Vagina (tissue), 2 donors: ENCODE measurements at places on chromosomes 16 and 17.

DNA sequence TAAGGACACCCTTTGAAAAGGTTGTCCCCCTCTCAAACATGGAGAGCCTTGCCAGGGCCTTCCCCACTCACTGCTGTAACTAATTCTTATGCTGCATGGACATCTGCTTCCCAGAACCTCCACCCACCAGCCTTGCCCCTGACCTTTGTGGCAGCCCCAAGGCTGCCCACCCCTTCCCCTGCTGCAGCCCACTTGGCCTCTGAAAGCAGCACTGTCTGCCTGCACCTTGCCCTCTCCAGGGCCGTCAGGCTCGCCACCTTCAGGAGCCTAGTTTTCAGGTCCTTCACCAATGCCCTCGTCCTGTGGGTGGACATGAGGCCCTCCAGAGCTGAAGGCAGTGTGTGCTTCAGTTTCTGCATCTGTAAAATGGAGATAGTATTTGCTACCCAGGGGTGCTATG lies 2.7 kb upstream of the CORO1A start:
- DNase-seq = no peak

DNA sequence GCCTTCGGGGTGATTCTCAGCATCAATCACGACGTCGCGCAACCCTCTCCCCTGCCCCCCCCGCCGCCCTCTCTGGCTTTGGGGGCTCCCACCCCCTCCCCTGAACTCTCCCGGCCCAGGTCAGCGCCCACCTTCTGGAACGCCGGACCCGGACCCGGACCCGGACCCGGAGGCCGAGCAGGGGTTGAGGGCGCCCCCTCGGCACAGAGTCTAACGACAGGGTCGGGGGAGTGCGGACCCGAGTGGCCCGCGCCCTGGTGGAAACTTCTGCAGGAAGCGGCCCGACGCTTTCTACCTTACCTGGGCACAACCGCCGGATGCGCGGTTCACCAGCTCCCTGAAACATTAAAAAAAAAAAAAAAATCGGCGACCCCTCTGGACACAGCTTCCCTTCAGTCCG lies 16.2 kb downstream of the SALL1 start:
- DNase-seq = no peak

DNA sequence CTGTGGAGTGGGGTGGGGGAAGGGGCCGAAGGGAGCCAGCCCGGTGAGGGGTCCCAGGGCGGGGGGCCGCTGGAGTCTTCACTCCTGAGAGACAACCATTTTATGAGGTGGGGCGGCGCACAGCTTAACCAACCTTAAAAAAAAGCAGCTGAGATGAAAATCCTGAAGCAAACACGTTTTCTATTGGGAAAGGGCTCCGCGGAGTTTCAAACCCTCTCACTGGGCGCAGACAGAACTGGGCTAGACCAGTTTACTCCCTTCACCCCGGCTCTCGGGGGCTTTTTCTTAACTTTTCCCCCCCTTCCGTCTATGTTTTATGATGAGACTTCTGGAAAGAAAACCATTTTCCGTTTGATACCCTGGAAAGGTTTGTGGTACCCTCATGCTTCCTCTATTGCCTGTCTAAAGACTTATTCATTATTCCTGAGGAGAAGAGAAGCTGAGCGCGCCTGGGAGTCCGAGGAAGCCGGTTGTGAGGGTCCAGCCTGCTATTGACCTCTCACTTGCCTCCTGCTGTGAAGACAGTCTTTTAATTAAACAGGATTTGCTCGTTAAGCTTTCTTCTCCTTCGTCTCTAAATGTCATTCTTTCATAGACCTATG lies 482 bp upstream of the SSH2 start:
- peak; percentile 86 for DNase-seq

DNA sequence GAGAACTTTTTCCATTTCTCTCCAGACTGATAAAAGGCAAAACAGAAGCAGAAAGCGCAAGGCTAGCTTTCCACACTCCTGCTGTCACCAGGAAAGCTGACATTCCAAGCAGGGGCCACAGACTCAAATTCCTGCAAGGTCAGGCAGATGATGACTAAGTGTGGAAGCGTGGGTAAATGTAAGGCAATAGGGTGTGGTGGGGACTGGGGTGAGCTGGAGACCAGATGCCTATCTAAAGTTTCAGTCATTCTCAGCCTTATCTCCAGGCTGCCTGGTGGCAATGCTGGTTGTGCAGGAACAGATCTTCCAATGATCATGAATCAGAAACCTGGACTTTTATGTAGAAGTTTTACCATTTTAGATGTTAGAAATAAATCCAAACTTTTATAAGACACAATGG lies 224.1 kb downstream of the GSG1L start:
- no peak for DNase-seq

- DNase-seq = no peak
Observed at GRCh38 chr17:48725288-48726064, 2.5 kb downstream of the PRAC2 start.

GRCh38 chr17:5758651-5759050 lies 174.3 kb upstream of the NLRP1 start:
- no peak for DNase-seq

DNA sequence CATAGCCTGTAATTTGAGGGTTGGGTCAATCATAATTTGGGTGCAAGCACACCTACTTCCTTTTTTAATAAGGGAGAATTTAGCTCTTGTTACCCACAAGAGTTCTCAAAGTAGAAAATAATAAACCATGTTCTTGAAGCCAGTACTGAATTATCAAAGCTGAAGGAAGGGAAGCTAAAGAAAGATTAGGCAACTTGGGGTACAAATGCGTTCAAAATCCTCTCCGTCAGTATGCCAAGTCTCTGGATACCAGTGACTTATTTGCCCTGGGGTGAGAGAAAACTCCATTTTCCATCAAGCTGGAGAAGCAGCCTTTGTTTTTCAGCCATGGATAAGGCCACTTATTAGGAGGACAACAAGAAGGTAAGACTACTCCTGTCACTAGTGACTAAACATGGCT lies 23.5 kb upstream of the DHRS13 start:
- no peak for DNase-seq

DNA sequence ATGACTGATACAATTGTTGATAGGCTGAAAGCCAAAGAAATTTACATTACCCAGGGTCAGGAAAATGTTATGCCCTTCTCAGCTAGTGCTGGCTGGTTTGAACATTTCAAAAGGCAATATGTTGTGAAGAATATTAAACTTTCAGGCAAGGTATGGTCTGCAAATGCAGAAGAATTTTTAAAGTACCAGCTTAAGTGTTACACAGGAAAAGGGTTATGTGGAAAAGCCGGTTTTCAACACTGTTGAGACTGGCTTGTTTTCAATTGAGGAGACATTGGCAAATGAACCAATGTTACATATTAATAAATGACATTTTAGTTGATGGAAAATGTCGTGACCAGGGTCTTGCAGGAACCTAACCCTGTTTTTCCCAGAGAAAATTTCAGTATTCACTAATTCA lies 215.8 kb upstream of the TBX2 start:
- no peak for DNase-seq

GRCh38 chr17:80696456-80696855 lies 151.8 kb downstream of the RPTOR start:
- no peak for DNase-seq

GRCh38 chr17:62859146-62859545 lies 51.0 kb upstream of the MARCHF10 start:
- DNase-seq = peak; percentile 54

GRCh38 chr16:80540516-80541305 lies at the start of gene DYNLRB2:
Gene DYNLRB2 (plus strand): TSS chr16:80540993. CDS start chr16:80541077, 84 bp downstream.
- peak; percentile 98 for DNase-seq

DNA sequence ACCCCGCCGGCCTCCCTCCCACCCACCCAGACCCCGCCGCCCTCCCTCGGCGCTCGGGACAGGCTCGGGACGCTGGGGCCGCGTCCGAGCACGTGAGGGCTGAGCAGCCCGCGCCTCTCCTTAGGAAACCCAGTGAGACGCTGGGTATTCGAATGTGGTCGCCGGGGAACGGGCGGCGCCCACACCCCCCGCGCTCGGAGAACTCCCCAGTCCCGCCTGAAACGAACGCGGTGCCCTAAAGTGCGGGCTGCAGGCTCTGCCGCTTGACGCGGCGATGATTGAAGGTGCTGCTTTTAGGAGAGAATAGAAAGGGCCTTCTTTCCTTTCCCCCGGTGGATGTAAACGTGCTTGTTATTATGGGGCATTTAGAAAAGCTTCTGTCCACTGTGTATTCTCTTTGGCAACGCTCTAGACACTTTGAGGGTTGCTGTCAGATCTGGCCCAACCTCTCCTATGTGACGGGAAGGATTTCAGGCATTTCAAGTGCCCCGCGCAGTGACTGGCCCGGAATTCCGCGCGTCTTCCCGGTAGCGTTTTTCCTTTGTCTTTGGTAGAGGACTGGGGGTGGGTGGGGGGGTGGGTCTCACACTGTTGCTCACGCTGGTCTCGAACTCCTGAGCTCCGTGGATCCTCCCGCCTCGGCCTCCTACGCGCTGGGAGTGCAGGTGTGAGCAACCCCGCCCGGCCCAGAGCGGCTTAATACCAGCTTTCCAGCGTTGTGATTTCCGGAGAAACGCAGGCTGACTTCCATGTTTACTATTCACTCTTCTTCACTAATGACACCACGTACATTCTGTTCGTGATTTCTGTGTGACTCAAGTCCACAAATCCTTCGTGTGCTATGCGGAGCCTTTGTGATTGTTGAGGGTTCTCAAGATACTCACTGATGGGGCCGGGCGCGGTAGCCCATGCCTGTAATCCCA lies 21.8 kb upstream of the FOXK2 start:
- no peak for DNase-seq

- no peak for DNase-seq
Observed at GRCh38 chr16:74797414-74797813, 22.8 kb upstream of the FA2H start.

DNA sequence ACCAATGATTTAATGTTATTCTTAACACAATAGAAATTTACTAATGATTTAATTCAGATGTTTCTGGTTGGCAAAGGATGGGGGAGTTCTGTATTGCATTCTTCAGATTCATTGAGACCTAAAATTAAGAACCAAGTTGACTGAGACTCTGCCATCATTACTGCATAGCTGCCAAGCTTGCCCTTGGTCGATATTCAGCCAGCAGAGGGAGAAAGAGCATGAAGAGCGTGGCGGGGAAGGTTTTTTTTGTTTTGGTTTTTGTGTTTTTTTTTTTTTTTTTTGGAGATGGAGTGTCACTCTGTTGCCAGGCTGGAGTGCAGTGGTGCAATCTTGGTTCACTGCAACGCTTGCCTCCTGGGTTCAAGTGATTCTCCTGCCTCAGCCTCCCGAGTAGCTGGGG lies 659.4 kb upstream of the EEF2KMT start:
- DNase-seq = no peak

GRCh38 chr17:10668775-10669174 lies 11.7 kb upstream of the MYH3 start:
- DNase-seq = no peak

GRCh38 chr17:59093702-59094231 lies 12.9 kb downstream of the TRIM37 start:
- no peak for DNase-seq

DNA sequence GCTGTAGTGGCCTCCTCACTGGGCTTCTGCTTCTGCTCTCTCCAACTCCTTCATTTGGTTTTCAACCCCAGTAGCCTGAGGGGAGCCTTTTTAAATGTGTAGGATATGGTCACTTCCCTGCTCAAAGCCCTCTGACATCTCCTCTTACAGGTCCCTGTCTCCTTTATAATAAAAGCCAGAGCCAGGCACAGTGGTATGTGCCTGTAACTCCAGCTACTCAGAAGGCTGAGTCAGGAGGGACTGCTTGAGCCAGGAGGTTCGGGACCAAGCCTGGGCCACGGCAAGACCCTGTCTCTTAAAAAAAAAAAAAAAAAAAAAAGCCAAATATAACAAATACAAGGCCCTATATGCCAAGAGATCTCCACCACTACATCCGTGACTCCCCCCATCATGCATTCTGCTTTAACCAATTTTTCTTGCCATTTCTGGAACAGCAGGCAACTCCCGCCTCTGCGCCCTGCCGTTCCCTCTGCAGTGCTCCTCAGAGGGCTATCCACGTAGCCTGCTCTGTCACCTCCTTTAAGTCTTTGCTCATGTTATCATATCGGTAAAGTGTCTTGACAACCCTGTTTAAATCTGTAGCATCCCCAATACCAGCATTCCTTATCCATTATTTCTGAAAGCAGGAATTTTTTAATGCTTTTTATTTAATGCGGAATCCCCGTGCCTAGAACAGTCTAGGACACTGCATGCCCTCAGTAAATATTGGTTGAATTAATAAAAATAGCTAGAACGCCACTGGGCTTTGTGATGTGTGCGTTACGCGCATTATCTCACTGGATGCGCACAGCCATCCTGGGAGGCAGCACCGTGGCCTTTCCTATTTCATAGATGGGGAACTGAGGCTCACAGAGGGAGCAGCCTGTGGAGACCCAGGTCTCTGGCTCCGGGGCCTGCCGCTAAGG lies 9.5 kb downstream of the ZNF771 start:
- no peak for DNase-seq

DNA sequence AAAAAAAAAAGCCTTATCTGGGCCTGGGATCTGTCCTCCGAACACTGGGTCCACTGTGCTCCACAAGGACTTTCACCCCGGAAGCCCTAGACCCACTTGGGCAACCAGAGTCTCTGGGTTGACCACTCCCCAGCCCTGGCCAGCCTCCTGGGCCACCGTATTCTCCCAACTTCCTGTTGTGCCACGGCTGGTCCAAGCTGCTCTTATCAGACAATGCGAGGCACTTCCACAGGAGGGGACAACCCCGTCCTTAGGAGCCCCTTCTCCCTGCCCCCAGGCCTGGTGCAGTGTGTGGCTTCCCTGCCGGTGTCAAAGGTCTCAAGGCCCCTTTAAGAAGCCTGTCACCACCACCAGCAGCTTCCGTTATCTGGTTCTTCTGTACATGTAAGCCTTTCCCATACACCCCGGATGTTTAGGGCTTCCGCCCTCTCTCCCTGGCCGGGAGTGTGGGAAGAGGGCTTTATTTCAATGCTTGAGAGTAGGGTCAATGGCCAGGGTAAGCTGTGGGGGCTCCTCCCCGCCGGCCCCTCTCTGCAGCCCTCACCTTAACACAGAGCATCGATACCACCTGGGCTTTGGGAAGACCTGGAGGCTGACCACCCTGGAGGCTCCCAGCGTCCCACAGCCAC lies 313.0 kb downstream of the SEC14L1 start:
- no peak for DNase-seq

GRCh38 chr16:56191156-56191815 lies at the start of gene GNAO1:
Gene GNAO1 (plus strand): TSS chr16:56191489. CDS start chr16:56192236, 747 bp downstream.
- no peak for DNase-seq

DNA sequence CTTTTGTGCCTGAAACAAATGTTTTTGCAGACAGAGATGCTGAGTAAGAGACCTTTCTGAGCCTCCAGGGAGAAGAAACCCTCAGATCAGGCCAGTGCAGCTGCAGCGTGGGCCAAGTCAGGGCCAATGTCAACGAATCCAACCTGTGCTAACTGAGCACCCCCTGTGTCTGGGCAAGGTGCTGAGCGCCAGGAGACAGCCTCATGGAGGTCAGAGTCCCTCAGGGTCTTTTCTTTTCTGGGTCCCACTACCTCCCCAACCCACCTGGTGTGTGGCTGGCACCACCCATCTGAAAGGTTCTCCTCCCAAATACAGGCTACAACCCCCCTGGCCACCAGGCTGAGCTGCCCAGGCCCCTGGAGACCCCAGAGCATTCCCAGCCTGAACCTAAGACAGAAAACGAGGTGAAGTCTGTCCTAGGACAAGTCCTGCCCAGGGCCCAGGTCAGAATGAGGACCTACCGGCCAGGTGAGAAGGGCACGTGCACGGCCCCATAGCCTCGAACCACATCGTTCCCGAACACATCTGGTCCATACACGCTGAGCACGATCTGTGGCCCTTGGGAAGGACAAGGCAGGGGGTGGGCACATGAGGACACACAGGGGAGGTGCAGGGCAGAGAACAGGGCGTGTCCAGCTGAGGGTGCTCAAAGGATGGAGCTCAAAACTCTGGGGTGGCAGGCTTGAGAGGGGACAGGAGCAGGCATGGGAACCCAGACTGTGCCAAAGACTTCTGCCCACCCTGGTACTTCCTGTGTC lies 15.0 kb downstream of the B9D1 start:
- DNase-seq = no peak

GRCh38 chr17:81412490-81413093 lies 17.3 kb downstream of the BAHCC1 start:
- no peak for DNase-seq
